ENCODE measurements at places on chromosomes 7 and 10.

- DNase-seq = no peak
These were observed 84.2 kb downstream of the CDK6 start for GRCh38 chr7:92751902-92752901.

GRCh38 chr7:35727571-35727970, 32.6 kb upstream of the HERPUD2 start:
- no peak for DNase-seq

DNA sequence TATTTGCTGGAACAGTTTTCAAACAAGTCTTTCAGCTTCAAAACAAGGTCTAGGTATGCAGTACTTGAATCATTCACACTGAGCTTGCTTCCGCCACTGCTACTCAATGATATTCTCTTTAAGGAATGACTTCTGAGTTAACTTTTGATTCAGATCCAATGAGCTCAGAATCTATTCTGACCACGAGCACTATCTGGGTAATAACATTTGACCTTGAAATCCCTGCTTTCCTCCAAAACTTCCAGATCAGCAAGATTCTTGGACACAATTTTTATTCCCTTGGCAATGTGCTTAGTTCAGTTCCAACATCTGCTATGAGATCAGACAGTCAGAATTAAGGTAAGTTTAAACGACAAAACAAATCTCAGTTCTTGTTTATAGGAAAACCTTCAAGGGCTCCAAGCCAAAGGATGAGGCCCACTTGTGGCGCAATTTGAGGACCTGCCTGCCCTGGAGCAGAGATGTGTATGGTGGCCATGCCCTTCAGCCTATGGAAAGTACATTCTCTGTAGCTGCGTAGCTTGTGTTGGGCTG, 87.2 kb downstream of the RNF216 start:
- no peak for DNase-seq

DNA sequence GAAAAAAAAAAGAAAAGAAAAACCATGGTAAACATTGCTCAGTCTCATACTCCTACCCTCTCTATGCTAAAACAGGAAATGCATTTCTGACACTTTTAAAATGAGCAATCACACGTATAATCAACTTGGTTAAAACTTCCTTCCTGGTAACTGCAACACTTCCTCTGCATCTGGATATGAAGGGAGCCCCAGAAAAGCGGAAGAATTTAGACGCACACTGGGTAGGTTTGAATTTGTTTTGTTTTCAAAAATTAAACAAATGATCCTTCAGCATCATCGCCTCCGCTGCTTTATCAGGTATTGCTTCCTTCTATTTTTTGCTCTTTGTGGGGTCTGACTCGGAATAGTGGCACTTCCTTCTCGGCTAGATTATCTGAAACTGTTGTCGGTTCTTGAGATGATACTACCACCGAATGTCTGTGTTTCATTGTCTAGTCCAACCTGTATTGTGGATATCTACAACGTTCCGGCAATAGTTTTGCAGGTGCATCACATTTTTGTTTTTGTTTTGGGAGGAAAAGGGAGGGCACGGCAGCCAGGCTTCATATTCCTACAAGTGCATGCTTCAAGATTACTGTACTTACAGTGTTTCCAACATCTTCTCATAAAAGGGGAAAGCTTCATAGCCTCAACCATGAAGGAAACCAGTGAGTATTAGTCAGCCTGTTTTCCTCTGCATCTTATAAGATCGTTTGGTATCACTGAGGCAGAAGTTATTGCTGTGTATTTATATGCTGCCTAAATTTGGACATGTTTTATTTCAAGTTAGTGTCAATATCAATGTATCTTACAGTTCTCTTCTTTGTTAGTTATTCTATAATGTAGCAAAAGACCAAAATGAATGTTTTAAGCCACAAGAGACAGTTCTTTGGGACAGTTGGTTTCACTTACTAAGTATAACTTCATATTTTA, at the start of gene PIK3CG:
PIK3CG (plus strand) TSS at position 153 of the 912 bp plus-strand sequence. CDS start 2,280 bp downstream, outside the sequence.
- peak; percentile 69 for DNase-seq

DNA sequence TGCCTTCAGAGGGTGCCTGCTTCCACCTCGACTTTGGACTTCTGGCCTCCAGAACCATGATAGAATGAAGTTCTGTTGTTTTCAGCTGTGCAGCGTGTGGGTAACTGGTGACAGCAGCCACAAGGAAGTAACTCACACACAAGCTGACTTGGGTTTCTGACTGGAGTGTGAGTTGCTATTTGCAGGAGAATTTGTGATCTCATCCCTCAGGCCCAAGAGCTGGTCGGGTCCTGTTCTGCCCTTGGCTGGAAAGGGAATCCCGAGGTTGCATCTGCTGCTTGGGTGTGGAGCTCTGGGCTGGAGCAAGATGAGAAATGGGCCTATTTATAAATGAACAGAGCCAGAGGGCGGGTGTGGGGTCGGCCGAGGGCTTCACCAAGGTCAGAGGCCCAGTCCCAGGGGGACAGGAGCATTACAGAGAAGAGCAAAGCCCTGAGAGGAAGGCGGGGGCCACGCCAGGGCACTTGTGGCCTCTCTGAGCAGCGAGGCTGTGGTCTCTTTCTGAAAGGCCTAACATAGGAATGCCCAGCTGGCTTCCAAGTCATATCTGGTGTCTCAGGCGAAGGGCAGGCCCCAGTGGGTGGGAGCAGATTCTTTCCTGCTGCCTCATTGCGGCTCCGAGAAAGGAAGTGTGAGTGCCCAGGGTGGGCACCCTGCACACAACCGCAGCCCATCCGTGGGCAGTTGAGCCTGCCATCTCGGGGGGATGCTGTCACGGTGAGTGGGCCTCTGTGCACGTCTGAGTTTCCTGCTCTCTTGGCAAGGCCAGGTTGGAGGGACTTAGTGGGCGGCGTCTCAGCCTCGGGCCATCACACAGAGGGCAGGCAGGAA, 26.5 kb upstream of the C10orf71 start:
- no peak for DNase-seq

GRCh38 chr7:135158874-135159273, 11.0 kb downstream of the TMEM140 start:
- DNase-seq = no peak

- DNase-seq = no peak
These were observed 31.8 kb upstream of the GPAM start for GRCh38 chr10:112215342-112215774.

DNA sequence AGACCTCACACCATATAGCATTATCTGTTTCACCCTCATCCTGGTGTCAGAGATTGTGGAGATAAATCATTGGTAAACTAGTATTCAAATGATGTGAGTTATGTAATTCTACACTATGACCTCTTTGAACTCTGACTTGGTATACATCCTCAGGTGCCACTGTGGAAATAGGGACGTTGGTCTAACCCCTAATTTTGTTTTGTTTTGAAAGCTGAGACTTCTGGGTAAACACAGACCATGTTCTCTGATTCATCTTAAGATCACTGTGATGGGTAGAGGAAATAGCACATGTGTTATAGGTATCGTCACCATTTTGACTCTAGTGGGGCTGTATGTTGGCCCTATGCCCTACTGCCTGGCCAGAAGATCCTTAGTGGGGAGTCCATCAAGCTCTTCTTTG, 241.6 kb downstream of the CCDC7 start:
- no peak for DNase-seq

DNA sequence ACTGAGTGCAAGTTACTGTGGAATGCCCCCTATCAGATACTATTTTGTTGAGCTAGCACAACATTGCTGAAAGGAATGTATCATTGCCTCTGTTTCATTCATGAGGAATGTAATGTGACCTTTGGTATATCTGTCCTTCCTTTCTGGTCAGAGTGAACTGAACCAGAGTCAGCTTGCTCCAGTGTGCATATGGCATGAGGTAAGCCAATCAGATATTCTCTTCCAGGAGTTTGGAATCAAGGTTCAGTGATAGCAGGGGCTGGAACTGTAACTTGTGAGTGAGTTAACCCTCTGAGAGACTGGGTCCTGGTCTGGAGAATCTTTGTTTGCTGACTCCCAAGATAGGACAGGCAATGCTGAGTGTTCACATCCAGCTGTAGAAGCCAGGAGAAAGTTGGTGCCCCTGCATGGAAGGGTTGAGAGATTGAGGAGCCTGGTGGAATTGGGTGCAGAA, 45.3 kb upstream of the OSBPL3 start:
- DNase-seq = no peak

DNA sequence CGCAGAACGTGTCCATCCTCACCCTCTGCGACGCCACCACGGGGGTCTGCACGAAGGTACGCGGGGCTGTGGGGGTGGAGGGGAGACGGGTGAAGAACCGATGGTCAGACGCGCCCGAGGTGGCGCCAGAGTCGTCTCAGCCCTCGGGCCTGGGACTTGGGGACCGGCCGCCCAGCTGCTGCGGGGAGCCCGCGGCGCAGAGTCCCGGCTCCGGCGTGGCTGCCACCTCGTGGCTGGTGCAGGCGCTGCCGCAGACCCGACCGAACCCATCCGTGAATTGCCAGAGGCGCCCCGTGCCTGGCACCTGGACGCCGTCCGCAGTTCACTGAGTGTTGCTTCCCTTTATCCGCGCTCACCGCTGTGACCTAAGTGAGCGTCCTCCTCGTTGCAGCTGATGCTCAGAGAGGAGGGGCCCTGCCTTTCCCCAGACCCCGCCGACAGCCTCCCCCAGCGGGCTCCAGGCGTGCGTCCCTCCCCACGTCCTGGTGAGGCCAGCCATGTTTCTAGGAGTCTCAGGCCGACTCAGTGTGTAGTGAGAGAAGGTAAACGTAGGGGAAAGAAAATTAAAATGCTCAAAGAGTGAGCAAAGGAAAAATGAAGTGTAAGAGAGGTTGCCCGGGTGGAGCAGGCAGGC, 208.7 kb downstream of the PAXIP1 start:
- peak; percentile 77 for DNase-seq

DNA sequence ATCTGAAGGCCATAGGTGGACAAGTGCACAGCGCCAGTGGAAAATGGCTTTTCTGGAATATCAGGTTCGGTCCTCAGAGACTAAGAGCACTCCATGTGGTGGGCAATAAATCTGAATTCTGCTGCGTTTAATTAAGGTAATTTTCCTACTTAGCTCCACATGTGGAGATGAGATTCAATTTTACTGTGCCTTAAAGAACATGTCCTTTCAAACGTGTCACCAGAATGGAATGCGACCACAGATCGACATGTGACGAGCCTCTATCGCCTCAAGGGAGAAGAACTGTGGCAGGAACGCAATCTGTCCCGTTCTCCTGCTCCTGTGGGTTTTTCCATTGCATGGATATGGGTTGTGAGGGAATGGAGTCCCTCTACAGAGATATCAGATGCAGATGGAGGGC, 205.3 kb upstream of the ZNF32 start:
- no peak for DNase-seq

- DNase-seq = no peak
These were observed 76.7 kb upstream of the MTPN start for GRCh38 chr7:136053689-136054485.

- DNase-seq = no peak
These were observed 781 bp downstream of the GBX1 start for GRCh38 chr7:151166629-151167196.

DNA sequence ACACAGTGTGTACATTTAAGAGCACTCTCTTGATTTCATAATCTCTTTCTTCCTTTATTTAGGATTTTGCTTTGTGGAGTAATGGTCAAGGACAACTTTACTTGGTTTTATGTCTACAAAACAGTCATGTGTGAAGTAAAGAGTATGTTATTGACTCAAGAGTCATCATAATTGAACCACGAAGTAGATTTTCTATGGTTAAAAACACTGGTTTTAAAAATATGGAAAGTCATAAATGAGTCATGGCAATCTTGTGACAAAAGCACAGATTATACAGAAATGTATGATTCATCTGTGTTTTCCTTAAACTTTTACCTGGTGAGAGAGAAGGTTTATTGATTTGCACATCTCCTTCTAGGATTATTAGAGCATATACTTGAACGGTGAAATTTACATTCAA, 969.7 kb downstream of the GATA3 start:
- no peak for DNase-seq

DNA sequence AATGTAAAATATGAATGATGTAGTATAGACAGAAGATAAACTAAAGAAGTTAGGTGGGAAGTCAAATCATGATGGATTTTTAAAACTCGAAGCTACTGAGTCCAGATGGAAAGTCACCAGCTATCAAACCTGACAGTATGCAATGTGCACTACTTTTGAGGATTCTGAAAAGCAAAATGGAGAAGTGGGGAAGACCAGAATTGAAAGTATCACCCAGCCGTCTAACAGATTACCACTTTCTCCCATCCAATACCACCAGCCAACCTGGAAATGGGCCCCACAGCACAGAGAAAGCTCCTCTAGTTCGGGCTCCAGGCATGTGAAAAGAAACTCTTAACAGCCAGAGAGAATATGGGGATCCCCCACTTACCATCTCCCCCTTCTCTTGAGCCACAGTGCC, 67.9 kb upstream of the SRRM3 start:
- DNase-seq = no peak

GRCh38 chr10:69969977-69970376, 82.7 kb upstream of the MACROH2A2 start:
- DNase-seq = no peak

DNA sequence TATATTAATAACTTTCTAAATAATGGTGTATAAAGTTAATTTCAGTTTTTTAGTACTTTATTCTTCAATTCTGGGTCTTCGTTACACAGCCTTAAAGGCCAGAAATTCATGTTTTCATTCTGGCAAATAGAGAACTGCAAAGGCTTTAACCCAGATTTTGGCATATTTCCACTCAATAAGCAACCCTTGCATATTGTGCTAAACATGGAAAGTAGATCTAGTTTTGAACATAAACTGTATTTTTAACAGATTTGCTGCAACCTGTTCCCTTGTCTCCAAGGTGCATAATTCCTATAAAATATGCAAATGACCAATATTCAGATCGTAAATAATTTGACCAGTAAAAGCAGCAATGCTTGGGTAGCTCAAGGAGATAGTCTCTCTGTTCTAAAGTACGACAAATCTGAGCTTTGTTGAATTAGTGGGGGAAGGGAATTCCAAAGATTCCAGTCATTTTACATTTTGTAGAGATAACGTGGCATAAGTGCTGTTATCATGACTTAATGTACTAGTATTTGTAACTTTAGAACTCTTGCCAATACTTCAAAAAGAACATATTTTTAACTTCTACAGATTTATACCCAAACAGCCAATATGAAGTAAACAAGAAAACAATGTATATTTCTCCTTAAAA, 46.4 kb upstream of the RSBN1L start:
- DNase-seq = no peak

DNA sequence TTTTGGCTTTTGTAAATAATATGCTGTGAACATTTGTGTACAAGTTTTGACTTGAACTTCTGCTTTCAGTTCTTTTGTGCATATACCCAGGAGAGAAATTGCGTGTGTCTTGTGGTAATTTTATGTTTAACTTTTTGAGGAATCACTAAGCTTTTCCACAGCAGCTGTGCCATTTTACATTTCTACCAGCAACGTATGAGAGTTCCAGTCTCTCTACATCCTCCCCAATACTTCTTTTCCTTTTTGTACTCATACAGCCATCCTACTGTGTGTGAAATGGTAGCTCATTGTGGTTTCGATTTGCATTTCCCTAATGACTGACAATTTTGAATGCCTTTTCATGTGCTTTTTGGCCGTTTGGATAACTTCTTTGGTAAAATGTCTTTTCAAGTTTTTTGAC, 66.3 kb upstream of the INHBA start:
- no peak for DNase-seq

DNA sequence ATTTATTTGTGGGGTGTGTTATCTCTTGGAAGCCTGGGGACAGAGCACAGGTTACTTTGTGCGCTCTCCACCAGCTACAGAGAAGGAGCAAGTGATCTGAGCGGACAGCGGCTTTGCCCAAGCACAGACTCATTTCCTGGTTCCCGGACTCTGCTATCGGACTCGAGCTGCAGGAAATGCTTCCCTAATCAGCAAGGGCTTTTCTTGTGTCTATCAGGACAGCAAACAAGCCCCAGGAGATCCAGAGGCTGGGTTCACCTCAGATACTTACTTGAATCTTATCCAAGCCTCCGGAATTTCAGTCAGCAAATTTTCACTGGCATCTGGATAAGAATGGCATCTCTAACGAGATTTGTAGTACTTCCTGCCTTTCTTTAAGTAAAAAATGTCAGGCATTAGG, 27.8 kb downstream of the MRC1 start:
- no peak for DNase-seq
